ENCODE measurements at places on chromosomes 1 and 21.

- no peak for DNase-seq
Measured at GRCh38 chr1:167871331-167871730, 42.6 kb downstream of the ADCY10 start.

DNA sequence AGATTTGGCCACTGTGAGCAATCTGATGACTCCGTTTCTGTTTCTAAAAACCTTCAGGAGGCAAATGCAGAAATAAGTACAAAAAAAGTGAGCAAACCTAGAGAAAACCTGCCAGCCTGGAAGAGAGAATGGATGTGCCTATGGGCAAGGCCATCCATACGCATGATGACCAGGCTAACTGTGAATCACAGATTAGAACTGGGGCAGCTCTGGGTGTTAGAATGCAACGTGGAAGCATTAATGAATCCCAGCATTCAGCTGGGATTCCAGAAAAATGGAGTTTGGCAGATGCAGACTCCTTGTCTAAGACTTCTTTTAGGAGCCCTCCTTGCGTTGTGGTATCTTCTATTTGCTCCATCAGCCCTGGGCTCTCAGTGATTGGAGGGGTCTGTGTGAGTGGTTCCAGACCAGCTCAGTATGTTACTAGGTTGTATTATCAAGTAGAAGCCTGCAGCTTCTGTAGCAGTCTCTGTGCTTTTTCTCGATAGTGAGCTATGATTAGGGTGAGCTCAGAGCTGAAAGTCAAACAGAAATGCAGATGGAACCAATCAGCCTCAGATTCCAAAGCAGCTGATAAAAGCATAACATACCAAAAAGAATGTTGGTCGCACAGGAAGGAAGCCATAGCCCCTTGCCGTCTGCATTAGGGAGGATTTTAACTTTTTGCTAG lies 154.0 kb downstream of the PSMG1 start:
- DNase-seq: no peak

- no peak for DNase-seq
Measured at GRCh38 chr1:79847700-79848099, 841.2 kb upstream of the ADGRL4 start.

DNA sequence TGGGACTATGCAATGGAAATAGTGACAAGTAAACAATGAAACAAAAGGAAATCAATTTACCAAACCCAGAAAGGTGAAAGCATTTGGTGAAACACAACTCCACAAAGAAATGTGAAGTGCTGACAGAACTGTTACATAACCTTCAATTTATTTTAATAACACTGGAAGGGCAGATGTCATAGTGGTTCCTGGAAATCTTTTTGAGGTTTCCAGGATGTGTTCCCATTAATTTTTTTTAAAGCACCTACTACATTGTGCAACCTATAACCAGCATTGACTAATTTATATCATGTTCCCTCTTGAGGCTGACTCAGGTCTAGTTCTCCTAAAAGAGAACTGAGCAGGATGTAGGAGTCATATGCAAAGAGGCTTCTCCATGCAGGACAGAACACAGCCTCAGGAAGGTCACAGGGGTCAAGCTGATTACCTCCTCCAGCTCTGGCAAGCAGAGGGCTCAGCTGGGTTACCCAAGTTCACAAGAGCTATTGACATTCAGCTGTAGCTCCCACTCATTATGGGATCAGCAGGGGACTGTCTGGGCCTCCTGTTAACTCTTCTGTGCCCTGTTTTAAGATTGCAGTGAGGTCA lies 157.1 kb upstream of the NRIP1 start:
- no peak for DNase-seq

DNA sequence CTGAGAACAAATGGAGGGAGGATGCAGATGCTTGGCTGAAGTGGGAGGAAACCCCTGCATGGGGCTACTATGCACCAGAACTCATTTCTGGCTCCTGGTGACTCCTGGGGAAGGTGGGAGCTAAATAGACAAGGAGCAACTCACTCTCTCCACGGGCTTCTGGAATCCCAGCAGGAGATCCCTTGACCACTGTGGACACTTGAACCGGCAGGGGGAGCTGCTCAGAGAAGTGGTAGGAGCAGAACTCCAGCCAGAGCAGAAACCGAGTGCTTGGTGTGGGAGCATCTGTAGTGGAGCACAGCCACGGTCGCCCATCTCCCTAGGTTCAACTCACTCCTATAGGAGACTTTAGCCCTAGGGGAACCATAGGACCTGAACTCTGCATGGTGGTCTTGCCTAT lies 205.6 kb upstream of the GJB5 start:
- DNase-seq: no peak
